ENCODE measurements at places on chromosomes 12 and 14. TPM values are rescaled to one million over a fixed set of nuclear protein-coding genes. Genes with fewer than 3 reads are reported as not detected.

ASCL1 gene
- not detected for total RNA-seq

DNA sequence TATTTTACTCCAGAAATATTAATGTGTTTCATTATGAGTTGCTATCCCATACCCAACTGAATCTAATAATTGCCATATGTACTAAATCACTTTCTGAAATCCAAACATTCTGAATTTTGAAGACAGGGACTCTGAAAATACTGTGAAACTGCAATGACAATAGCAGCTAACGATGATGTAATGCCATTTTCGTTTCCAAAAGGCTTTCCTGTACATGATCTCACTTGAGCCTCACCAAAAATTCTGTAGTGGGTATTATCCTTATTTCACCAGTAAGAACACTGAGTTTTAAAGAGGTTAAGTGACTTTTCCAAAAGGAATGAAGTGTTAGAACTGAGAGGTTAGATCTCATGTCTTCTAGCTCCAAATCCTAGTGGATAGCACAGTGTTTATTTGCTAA is 133.3 kb downstream of the FLRT2 start:
- H3K4me3 ChIP-seq = no peak overlapping the region
- no peaks in the 10 kb centered on the region for H3K27me3 ChIP-seq
- DNase-seq = no peak
- H3K4me1 ChIP-seq = no peaks in the 10 kb centered on the region
- no peak overlapping the region for H3K27ac ChIP-seq

HVCN1 gene
- 11.8 TPM for total RNA-seq

PCNX1 gene
- total RNA-seq = 53.1 TPM

TDRD9 gene
- total RNA-seq = not detected

ITGA7 gene
- total RNA-seq = 49.1 TPM

IRF2BPL gene
- total RNA-seq = 97.8 TPM

SMOC1 gene
- 1.0 TPM for total RNA-seq

DNA sequence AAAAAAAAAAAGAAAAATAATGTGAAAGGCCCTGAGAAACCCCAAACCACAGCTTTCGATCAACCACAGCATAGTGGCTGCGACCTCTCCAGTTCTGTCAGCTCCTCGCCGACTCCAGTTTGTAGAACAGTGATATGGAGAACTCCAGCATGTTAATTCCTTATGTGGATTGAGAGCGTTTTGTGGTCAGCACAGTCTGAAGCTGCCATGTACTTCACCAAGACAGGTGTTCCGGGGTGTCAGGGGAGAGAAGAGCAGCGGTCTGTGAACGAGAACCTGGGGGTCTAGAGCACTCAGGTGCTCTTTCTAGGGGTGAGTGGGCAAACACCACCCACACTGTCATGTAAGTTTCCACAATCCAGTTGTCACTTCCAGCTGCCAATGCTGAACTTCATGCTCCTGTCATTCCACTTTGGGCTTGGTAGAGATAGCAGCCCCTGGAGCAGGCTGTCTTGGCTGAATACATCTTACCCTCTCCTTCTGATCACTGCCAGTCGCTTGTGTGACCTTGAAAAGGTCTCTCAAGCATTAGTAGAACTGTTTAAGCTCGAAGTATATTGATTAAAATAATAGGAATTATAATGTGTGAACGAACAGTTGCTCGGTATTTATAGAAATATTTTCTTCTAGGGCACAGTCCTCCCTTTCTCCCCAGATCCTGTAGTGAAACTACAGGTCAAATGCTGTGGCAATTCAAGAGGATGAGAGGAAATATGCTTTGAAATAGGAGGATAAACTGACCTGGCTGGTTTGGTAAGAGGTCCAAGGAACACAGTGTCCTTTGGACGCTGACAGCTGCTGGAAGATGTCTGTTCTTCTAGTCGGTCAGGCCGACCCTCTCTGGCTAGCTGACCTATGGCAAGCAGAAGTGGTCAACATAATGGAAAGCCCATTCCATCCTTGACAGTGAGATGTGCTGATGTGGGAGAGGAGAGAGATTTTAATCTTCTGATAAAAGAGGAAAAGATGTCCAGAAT is 15.7 kb upstream of the MAX start:
- H3K27ac ChIP-seq = no peak overlapping the region
- no peaks in the 10 kb centered on the region for H3K27me3 ChIP-seq
- H3K4me3 ChIP-seq = no peak overlapping the region
- no peaks in the 10 kb centered on the region for H3K36me3 ChIP-seq
- no peak for DNase-seq

PUS7L gene
- total RNA-seq = 27.4 TPM

SNAPC1 gene
- 14.8 TPM for total RNA-seq

DNA sequence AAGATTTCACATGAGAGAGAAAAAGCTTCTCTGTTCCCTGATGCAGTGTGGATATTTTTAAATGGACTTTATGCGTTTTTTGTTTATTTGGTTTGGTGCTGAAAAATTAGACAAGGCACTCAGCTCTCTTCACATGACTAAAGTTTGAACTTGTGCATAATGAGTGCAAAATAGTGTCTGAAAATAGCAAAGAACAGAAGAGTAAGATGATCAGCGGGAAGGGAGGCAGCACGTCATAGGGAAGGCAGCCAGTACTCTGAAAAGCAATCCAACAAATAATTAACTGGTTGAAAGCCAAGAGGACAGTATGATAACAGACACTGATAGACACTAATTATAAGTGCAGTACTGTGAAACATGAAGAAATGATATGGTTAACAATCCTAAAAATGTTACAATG is 46.6 kb upstream of the CDKN3 start:
- no peak for DNase-seq
- H3K27ac ChIP-seq = no peak overlapping the region
- no peak overlapping the region for H3K4me3 ChIP-seq
- peaks cover 9% of the 10 kb centered on the region for H3K36me3 ChIP-seq
- H3K4me1 ChIP-seq = peaks cover 21% of the 10 kb centered on the region
- no peaks in the 10 kb centered on the region for H3K27me3 ChIP-seq

DNA sequence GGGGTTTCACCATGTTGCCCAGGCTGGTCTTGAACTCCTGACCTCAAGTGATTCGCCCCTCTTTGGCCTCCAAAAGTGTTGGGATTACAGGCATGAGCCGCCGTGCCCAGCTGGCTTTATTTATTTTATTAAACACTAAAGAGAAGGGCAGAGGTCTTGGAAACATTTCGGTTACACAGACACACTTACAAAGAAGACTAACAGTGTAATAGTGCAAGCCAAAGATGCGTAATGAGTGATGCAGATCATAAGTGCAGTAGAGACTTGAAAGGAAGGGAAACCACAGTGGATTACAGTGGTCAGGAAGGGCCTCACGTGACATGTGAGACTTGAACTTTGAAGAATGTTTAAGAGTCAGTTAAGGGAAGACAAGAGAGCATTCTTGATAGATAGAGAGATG is 33.9 kb upstream of the CDK17 start:
- H3K27me3 ChIP-seq = no peaks in the 10 kb centered on the region
- no peak overlapping the region for H3K27ac ChIP-seq
- no peaks in the 10 kb centered on the region for H3K4me1 ChIP-seq
- H3K36me3 ChIP-seq = no peaks in the 10 kb centered on the region
- no peak overlapping the region for H3K4me3 ChIP-seq

MYH6 gene
- total RNA-seq = 0.23 TPM

PROX2 gene
- 0.31 TPM for total RNA-seq

DNA sequence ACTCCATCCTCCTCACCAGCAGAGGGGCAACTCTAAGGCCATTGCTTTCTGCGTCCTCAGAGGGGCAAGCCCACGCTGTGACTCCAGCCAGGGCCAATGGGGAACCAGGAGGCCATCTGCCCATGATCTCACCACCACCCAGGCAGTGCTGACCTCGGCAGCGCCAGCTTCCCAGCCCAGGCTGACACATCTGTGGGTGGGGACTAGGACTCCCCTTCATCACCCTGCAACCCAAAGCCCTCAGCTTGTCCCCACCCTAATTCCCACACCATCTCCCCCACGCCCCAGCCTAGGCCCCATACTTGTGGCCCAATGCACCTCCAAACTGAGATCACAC is 58.6 kb downstream of the VWF start:
- H3K36me3 ChIP-seq = no peaks in the 10 kb centered on the region
- no peak overlapping the region for H3K27ac ChIP-seq
- H3K27me3 ChIP-seq = no peaks in the 10 kb centered on the region
- no peak overlapping the region for H3K4me3 ChIP-seq
- peaks cover 5% of the 10 kb centered on the region for H3K4me1 ChIP-seq

DNA sequence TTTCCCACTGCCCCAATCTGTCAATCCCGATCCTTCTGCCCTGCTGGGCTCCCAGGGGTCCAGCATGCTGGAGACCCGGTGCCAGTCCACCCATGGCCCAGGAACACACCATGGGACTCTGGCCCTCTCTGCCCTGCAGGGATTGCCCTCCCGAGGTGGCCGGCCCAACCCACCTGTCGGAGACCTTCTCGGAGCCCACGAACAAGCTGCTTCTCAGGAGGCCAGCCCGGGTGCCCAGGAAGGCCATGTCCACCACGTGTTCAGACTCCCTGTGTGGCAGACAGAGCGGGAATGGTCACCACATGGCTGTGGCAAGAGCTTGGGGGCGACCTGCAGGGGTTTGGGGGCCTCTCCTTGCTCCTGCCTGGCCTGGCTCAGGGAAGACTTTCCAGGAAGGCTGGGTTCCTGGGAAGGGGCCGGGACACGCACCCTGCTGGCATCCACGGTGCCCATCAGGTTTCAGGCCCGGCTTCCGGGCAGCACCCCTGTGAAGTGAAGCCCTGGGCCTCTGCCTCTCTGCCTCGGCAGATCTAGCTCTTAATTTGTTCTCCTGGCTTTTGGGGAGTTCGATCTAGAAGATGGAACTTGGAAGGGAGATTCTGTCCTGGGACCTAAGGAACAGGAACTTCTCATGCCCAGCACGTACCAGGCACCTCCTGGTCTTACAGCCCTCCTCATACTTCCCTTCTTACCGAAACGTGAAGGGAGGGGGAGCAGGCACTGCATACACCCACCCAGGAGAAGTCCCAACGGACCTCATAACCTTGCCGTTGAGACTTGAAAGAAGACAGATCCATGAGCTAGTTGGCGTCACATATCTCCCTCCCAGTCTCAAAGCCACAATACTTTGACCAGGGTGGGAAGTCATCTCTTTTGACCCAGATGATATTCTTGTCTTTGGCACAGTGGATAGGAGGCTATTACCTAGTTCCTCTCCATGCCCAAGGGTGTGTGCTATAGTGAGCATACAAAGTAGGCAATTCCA is 26.3 kb downstream of the LRTM2 start:
- no peaks in the 10 kb centered on the region for H3K27me3 ChIP-seq
- no peak overlapping the region for H3K4me3 ChIP-seq
- H3K27ac ChIP-seq = no peak overlapping the region
- H3K36me3 ChIP-seq = no peaks in the 10 kb centered on the region

DNA sequence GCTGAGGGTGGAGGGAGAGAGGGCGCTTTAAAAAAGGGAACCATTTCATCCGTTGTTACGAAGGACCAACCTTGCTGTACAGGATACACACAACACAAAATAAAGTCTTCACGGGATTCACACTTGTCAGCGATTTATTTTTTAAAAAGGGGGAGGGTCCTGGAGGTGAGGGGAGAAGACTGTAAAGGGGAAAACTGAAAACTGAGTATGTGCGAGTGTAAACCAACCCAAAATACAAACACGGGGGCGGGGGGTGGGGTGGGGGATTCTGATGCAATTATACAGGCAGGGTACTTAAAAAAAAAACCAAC is 499 bp upstream of the PRKAG1 start:
- H3K27ac ChIP-seq = peak overlapping the region; percentile 97
- no peaks in the 10 kb centered on the region for H3K27me3 ChIP-seq
- H3K4me3 ChIP-seq = peak overlapping the region; percentile 81
- H3K36me3 ChIP-seq = peaks cover 21% of the 10 kb centered on the region
- H3K4me1 ChIP-seq = peaks cover 5% of the 10 kb centered on the region

GRCh38 chr14:100067971-100068959 is 3.0 kb downstream of the EVL start:
- no peaks in the 10 kb centered on the region for H3K36me3 ChIP-seq
- no peaks in the 10 kb centered on the region for H3K27me3 ChIP-seq
- no peak overlapping the region for H3K27ac ChIP-seq
- no peak for DNase-seq
- H3K4me3 ChIP-seq = no peak overlapping the region

DNA sequence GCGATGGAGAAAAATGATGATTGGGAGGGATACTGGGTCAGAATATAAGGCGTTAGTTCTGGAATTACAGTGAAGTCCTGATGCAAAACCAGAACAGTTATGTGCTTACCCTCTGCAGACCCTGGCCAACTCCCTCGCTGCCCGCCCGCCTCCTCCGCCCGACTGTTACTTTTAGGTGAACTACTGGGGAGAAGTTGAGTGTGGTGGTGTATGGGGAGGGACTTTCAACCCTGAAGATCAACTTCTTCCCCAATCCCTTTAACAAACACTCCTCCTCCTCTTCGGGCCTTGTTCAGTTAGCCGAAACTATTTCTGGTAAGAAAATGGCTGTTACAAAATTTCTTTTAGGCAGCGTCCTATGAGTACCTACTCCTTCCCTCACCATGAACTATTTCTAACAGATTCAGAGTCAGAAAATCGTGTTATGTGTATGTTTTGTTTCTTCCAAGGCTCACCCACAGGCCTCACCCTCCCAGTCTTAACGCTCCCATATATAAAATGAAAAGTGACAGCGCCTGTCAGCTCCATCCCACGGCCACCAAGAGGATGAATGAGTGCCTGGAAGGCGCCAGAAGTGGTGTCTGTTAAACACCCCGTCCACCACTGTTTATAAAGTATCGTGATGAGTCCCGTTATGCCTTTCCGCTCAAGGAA is 1.3 kb downstream of the FBXO33 start:
- peak overlapping the region; percentile 75 for H3K4me3 ChIP-seq
- peaks cover 24% of the 10 kb centered on the region for H3K4me1 ChIP-seq
- H3K27me3 ChIP-seq = no peaks in the 10 kb centered on the region
- DNase-seq = no peak
- no peak overlapping the region for H3K27ac ChIP-seq
- no peaks in the 10 kb centered on the region for H3K36me3 ChIP-seq

DNA sequence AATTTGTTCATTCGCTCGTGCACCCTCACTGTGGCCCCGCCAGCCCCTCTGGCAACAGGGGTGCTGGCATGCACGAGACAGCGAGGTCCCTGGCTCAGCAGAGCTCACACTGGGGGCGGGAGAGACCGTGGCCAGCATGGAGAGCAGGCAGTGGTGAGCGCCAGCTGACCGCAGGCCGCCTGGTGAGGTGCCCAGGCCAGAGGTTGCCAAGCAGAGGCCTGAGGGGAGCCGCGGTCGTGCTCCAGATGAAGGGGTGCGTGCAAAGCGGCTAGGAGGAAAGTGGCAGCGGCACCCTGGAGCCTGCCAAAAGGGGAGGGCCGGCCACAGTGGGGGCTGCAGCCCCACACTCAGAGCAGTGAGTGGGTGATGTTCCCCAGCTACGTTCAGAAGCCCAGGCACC is 56.1 kb downstream of the CDC42BPB start:
- H3K4me1 ChIP-seq = no peaks in the 10 kb centered on the region
- no peak for DNase-seq
- H3K4me3 ChIP-seq = no peak overlapping the region
- H3K27ac ChIP-seq = no peak overlapping the region
- no peaks in the 10 kb centered on the region for H3K27me3 ChIP-seq

All from GM23338 (cell line).